Kidney tubule cell (primary cell): ENCODE measurements at places on chromosomes 1 and 21.
A peak's percentile ranks its signal among the peaks of the same experiment; 100 is the strongest.

DNA sequence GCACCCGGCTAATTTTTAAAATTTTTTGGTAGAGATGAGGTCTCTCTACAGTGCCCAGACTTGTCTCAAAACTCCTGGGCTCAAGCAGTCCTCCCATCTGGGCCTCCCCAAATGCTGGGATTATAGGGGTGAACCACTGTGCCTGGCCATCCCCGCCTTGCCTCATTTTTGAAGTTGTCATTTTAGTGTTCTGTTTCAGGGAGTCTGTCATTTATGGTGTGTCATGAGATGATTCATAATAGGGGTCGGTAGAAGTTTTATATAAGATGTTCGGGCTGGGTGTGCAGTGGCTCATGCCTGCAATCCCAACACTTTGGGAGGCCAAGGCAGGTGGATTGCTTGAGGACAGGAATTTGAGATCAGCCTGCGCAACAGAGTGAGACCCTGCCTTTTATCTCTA is 8.5 kb downstream of the PRCC start:
- no peak for DNase-seq

DNA sequence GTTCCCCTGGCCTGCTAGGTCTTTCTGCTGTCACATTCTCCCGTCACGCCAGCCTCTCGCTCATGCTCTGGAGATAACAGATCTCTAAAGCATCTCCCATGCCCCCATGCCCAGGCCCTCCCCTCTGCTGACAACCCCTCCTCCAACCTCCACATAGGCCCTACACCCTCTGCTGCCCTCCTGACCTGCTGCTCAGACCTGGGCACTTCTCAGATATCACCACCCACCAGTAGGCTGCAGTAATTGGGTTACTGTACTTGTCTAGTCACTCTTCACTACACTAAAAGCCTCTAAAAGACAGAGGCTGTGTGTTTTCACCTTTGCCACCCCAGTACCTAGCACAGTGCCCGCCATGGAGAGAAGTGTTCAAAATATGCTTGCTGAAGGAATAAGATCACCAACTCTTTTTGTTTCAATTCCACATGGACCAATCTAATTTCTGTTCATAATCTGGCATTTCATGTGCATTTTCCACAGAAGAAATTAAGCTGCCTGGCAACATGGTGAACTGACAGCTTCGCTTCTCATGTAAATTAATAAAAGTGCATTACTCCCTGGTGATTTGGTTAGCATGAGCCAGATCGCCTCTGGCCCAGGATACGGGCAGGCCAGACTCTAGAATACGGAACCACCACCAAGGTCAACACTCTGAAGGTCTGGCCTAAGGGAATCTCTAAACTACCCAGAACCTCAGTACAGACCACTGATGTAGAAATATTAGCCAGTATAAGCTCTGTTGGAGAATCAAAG is 20.7 kb downstream of the LBR start:
- DNase-seq, result no peak

GRCh38 chr1:92934395-92935378 is 26.6 kb downstream of the DIPK1A start:
- no peak for DNase-seq

- DNase-seq, result no peak
These were observed 4.9 kb downstream of the SLAMF8 start for GRCh38 chr1:159831412-159832141.

GRCh38 chr1:19892129-19892528 is 9.9 kb downstream of the OTUD3 start:
- DNase-seq, result peak; percentile 19

DNA sequence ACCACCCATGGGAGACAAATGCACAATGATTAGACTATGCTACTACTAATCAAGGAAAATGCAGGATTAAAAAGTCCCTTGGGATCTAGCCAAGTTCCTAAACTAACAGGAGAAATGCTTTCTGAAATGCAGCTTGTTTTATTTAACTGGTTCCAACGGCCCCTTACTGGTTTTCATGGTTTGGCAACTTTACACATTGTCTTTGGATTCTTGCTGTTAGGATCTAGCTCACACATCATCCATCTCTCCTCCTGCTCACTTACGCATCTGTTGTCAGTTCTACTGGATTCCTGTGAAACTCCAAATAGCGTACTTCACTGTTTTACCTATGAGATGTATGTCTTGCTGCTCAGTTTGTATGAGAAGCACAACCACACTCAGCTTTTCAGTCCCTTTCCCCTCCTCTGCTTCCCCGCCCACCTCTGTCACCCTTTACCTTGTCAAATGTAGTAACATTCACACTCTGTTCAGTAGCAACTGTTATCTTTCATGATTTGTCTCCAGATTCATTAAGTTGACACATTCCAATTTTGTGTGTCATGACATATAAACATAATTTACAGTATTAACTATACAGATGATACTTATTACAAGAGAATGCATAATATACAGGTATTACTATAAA is 130.1 kb downstream of the SIM2 start:
- DNase-seq, result no peak

DNA sequence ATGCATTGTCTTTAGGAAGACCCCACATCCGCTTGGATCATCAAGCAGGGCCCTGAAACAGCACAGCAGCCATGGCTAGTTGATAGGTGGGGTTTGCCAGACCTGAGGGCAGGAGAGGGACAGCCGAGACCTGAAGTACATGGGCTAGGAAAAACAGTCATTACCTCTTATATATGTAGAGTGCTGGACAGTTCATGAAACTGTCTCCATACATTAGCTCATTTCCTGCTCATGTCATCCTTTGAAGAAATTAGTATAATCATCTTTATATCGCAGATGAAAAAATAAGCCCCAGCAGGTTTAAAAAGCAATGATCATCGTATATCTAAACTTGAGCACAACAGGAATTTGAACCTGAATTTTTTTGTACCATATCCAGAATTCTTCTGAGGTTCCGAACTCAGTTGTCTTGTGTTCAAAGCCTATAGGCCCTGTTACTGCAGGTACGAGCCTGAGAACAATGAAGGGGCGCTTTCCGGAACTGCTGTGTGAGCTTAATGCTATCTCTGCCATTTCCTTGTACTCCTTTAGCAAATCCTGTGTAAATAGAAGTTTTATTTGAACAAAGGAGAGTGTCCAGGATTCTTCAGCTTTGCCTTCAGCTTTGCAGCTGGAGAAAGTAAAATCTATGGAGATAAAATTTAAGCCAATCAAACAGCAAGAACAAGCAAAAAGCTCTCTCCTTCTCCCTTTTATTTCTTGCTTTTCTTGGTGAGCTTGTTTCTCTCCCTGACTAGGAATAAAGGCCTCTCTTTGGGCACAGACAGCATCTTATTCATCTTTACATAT is 32.4 kb upstream of the DUSP10 start:
- no peak for DNase-seq

GRCh38 chr1:241899210-241899609 is 51.2 kb downstream of the EXO1 start:
- DNase-seq, result no peak

GRCh38 chr1:153627715-153628626 is at the start of gene S100A1:
Gene S100A1, plus strand, starts transcription at chr1:153628434. Its CDS starts 2,088 bp downstream, at chr1:153630522.
- DNase-seq, result peak; percentile 52

GRCh38 chr1:69271587-69272125 is 296.1 kb upstream of the LRRC7 start:
- DNase-seq, result no peak

DNA sequence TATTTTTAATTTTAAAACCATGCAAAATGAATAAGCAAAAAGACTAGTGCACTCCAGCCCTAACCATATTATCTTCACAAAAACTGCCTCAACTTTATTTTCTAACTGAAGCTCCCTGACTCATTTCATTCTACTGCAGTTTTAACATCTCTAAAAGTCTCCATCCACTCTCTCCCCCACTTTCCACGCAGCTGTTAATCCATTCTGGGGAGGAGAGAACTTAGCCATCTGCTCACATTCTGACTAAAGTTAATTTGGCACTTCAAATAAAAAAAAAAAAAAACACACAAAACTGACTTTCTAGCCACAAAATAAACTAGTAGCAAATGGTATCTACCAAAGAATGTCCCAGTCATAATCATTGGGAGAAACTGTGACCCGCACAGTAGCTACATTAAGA is 5.4 kb upstream of the MYBPHL start:
- DNase-seq, result no peak

DNA sequence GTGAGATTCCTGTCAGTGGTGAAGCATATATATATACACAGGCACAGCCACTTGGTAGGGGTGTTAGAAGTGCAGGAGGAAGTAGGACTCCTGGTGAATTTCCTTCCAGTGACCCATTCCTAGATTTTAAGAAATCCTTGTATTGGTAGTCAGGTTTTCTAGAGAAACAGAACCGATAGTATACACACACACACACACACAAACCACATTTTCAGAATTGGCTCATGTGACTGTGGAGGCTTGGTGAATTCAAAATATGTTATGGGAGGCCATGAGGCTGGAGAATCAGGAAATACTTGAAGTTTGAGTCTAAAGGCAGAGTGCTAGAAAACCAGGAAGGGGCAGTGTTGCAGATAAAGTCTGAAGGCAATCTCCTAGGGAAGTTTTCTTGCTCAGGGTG is 114.2 kb downstream of the FCRL5 start:
- DNase-seq, result peak; percentile 16

GRCh38 chr1:76862447-76862846 is 4.8 kb upstream of the ST6GALNAC5 start:
- DNase-seq, result peak; percentile 89

DNA sequence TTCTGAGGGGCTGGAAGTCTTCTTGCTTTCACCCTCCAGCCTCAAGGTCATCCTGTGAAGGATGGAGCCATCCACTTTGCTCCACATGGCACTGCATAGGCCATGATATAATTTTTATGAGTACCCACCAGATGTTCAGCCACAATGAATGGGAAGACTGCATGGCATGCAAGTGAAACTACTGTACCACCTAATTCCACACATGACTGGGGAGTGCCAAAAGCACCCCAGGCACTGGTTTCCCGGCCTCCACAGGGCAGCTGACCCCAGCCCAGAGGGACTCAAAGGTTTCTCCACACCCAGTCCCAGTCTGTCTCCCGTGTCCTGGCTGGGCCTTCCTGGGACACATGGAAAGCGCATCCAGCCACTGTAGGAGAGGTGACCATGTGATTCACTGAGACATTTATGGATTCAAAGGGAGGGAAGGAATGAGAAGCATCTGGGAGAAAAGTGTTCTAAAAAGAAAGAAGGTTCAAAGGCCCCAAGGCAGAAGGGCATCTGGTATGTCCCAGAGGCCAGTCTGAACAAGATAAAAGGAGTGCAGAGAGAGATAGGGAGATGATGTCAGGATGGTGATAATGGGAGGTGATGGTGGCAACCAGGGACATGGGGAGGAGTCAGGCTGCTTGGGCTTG is 12.1 kb downstream of the RHOU start:
- DNase-seq, result no peak

- DNase-seq, result no peak
These were observed 39.4 kb upstream of the GADD45A start for GRCh38 chr1:67645495-67646144.

GRCh38 chr1:184882957-184883815 is 91.1 kb downstream of the NIBAN1 start:
- DNase-seq, result peak; percentile 70

GRCh38 chr1:16243936-16244649 is 7.1 kb upstream of the CPLANE2 start:
- peak; percentile 78 for DNase-seq

GRCh38 chr1:115655306-115655663 is 13.5 kb downstream of the VANGL1 start:
- no peak for DNase-seq

GRCh38 chr1:206540044-206540780 is 32.9 kb downstream of the RASSF5 start:
- no peak for DNase-seq

- DNase-seq, result no peak
These were observed 43.8 kb upstream of the PRRX1 start for GRCh38 chr1:170620164-170620563.

DNA sequence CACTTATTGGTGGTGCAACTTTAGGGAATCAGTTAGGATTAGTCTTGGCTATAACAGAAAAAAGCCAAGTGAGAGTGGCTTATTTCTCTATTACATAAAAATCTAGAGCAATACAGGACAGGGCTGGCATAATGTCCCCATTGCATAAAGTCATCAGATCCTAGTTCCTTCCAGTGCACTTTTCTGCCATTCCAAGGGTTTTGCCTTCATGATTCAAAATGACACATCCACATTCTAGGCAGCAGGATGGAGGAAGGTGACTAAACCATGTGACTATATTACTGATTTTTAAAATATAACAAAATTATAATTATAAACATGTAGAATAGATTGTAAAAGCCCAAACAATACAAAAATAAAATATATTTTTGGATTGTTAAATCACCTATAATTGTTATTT is 18.8 kb downstream of the JUN start:
- peak; percentile 62 for DNase-seq

GRCh38 chr1:147252540-147252939 is 10.1 kb downstream of the CHD1L start:
- no peak for DNase-seq

GRCh38 chr1:154972517-154973343 is 1.8 kb upstream of the CKS1B start:
- peak; percentile 98 for DNase-seq

DNA sequence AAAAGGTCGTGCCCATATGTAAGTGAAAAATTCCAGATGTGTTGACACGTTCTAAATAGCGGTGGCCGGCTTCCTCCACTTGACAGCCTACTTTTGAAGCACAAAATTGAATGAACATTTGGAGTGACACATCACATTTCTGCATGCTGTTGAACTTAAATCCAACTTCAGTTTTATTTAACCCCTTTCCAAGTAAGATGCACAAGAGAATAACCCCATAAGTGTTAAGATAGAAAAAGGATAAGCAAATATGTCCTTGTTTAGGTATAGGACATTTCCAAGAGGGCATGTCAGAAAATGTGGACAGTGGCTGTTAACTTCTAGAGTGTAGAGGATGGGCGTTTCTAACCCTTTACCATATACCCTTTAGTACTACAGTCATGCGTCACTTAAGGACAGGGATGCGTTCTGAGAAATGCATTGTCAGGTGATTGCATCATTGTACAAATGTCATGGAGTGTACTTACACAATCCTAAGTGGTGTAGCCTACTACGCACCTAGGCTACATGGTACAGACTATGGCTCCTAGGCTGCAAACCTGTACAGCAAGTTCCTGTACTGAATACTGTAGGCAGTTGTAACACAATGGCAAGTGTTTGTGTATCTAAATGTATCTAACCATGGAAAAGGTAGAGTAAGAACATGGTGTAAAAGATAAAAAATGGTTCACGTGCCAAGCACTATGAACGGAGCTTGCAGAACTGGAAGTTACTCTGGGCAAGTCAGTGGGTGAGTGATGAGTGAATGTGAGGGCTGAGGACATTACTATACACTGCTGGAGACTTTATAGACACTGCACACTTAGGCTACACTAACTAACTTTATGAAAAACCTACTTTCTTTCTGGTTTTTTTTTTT is 9.3 kb upstream of the FAM89A start:
- no peak for DNase-seq

- DNase-seq, result no peak
These were observed 13.6 kb downstream of the TARDBP start for GRCh38 chr1:11026052-11026451.
